ENCODE measurements at places on chromosomes 7 and 10.

- DNase-seq = no peak
These were observed 61.4 kb downstream of the BICC1 start for GRCh38 chr10:58574058-58574457.

DNA sequence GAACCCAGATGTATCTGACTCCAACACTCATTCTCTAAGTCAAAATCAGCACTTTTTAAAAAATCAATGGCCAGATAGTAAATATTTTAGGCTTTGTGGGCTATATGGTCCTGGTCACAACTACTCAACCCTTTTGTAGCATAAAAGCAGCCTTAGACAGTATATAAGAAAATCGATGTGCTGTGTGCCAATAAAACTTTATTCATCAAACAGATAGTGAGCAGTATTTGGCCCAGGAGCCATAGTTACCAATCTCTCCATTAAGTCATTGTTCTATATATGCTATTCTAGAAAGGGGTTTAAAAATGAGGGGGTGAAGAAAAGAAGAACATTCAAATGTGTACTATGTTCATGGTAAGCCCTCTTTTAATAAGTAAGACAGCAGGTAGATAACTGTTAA lies 18.5 kb upstream of the GPAM start:
- DNase-seq = no peak

DNA sequence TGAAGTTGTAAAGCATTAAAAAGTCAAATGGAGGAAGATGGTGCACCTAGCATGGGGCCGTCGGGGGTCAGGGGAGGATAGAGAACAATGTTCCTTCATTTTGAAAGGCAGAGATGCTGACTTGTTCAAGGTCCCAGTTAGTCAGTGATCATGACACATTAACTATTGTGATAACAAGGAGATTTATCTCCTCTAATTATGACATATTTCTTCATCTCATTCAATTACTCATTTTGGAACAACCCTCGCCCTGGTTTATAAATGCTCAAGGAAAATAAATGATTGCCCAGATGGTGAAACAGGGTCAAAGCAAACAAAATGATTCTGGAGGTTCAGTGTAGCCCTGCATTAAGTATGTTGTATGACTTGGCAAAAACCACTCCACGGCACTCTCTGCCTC lies 106.2 kb downstream of the ITIH5 start:
- DNase-seq = no peak

DNA sequence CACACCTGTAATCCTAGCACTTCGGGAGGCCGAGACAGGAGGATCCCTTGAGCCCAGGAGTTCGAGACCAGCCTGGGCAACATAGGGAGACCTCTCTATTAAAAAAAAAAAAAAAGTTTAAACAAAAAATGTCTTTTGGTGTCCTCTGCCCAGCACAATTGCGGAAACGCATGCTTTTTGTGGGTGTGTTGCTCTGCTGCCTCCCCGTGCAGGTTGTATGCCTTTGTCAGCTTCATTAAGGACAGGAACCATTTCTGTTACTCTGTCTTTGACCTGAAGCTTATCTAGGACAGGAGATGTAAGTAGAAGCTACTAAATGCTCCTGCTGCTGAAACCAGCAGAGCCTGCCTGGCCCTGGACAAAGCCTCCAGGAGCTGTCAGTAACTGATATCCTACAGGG lies 21.3 kb upstream of the ANKRD2 start:
- DNase-seq = no peak

GRCh38 chr10:126798649-126799048 lies 106.6 kb upstream of the DOCK1 start:
- no peak for DNase-seq

- DNase-seq = no peak
These were observed 62.8 kb downstream of the PPP1R3A start for GRCh38 chr7:113856010-113856409.

- DNase-seq = no peak
These were observed 31.6 kb downstream of the CHAT start for GRCh38 chr10:49645417-49645816.

- no peak for DNase-seq
These were observed 153.7 kb downstream of the PRPF18 start for GRCh38 chr10:13740461-13740860.

DNA sequence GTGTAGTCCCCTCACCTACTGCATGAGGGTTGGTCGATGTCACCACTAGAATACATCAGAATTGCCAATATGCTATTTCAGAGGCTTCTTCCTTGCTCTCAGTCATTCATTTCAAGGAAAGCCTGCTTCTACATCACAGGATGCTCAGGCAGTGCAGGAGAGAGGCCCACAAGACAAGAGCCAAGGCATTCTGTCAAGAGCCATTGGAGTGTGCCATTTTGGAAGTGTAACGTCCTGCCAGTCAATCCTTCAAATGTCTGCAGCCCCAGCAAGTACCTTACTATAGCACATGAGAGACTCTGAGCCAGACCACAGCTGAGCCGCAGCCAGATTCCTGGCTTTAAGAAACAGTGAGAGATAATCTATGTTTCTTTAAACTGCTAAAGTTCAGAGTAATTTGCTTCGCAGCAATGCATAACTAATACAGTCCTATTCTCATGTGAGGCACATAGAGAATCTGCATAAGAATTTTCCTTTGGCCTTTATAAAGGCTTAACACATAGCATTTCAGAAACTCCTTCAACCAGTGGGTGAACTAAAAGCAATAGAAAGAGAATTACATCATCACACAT lies 166.5 kb upstream of the GNAI1 start:
- no peak for DNase-seq

GRCh38 chr7:38411404-38411803 lies 138.0 kb upstream of the TARP start:
- DNase-seq = no peak

GRCh38 chr7:144404946-144405345 lies 1.5 kb upstream of the NOBOX start:
- no peak for DNase-seq

DNA sequence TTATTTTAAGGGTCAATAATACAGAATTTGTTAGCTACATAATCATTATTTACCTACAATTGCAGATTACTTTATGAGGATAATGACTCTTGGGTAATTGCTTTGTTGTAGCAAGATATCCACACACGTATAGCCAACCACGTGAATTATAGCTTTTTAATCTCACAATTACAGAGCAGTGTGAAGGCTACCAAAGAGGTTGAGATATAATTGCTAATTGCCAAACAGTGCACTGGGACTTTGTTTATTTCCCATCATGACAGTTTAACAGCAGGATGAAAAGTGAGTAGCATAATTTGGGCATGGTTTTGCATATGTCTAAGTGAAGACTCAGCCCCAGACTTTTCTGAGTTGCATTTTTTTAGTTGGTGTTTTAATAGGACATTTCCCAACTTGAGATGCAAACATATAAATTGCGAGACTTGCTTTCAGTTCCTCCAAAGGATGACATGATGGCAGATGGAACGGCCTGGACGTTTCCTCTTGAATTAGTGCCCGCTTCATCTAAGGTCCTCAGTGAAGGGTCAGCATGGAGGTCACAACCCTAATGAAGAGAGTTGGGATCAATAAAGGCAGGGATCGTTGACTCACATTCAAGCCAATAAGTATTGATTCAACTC lies 180.7 kb upstream of the GPR26 start:
- DNase-seq = no peak

GRCh38 chr10:62688971-62689700 lies 115.4 kb upstream of the ADO start:
- DNase-seq = no peak

- no peak for DNase-seq
These were observed 33.9 kb upstream of the SEMA3A start for GRCh38 chr7:84228526-84228925.

- no peak for DNase-seq
These were observed 35.4 kb downstream of the MGMT start for GRCh38 chr10:129502448-129502847.

DNA sequence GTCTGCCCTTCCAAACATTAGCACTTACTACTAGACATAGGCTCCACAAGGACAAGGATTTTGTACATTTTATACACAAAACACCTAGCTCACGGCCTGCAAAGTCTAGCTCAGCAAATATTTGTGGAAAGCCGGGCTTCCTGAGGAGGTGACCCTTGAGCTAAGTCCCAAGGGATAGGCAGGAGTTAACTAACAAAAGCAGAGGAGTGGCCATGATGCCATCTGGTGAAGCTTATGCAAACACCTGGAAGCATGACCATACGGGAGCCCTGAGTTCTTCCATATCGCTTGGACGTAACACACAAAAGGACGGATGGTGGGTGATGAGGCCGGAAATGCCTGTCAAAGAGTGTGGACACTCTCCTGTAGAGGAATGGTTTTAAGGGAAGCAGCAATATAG lies 25.9 kb upstream of the YAE1 start:
- DNase-seq = no peak

DNA sequence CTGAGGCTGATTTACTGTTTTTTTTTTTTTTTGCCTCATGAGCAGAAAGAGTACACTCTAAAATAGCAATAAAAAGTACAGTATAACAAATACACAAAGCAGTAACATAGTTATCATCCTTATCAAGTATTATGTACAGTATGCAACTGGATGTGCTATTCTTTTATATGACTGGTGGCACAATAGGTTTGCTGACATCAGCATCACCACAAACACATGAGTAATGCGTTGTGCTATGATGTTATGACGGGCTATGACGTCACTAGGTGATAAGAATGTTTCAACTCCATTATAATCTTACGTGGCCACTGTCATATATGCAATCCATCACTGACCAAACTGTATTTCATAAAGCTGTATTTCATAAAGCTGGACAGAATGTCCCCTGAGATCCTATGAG lies 189.2 kb upstream of the GLI3 start:
- no peak for DNase-seq

DNA sequence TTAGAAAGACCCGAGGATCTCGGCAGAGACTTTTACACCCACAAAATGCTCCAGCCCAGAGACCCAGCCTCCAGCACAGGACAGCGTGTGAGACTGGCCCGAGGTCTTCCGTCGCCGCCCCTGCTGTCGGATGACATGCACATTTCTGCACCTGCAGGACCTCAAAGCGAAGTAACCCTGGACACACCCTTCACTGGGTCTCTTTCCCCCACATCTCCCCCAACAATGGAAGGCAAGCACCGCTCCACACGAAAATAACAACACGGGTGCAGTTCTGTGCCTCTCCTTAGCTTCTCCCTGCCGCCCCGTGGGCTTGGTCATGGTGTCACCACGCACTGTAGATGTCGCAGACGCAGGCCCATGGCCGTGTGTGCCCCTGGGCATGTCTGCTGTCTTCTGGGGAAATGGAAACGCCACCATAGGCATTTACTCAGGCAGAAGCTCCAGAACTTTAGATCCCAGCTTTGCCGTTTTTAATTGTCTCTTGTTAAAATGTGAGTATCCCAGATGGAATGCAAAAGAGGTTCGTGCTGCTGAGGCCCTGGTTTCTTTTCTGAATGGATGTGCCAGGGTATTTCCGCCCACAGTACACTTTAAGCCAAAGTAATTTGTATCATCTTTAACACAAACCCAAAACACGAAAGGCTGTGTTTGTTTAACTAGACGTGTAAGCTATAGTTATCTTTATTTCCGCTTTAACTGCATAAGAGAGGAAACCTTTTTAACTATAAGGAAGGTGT lies 237.9 kb downstream of the MGMT start:
- no peak for DNase-seq

DNA sequence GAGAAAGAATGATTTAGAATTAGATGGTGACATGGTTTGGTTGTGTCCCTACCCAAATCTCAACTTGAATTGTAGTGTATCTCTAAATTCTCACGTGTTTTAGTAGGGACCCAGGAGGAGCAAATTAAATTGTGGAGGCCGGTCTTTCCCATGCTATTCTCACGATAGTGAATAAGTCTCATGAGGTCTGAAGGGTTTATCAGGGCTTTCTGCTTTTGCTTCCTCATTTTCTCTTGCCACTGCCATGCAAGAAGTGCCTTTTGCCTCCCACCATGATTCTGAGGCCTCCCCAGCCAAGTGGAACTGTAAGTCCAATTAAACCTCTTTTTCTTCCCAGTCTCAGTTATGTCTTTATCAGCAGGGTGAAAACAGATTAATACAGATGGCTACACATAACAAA lies 167.4 kb upstream of the SVIL start:
- no peak for DNase-seq

DNA sequence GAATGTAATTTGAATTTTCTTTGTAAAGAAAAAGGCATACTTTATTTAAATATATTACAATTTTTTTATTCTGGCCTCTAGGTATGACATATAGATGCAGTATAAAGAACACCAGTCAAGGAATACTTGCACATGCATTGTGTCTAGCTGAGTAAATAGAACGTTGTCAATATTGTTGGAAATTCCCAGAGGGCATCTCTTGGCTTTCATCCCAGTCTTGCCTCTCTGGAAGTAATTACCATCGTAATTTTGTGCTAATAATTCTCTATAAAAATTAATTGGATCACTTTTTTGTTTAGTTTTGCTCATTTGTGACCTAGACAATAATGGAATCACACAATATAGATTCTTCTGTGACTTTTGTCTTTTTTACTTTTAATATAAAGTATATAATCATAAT lies 1052.3 kb upstream of the CELF2 start:
- no peak for DNase-seq

DNA sequence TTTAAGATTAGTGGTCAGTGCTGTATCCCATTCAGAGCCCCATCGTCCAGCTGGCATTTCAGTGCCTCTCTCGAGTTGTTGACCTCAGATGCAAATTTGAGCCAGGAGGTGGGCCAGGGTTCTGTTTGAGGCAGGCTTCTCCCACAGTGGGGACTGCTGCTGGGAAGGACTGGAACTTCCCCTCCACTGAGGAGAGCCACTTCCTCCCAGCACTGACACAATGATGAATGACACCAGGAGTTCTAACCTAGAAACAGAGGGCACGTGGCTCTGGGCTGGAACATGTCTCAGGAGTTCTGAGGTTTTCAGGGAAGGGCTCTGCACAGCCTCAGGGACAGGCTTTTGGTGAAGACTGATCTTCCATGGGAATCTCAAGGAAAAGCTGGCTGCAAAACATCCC lies 18.3 kb upstream of the BTBD16 start:
- DNase-seq = no peak

DNA sequence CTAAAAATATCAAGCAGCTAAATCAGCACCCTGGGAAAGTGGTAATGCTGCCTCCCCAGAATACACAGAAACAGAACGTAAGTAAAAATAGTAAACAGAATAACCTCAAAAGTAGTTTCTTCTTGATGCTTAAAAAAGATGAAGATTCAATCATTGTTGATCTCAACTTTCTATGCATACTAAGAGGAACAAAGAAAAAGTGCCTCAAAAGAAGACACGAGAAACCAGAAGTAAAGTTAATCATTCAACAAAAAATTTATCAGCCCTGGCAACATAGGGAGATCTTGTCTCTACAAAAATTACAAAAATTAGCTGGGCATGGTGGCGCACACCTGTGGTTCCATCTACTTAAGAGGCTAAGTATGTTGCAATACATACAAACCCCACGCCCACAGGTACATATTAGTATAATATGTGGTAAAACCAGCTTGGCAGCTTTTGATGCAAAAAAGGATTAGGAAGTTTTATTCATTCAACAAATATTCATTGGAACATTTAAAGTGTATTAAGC lies 153.7 kb downstream of the NRBF2 start:
- no peak for DNase-seq

- no peak for DNase-seq
These were observed 164.3 kb downstream of the ZMYND11 start for GRCh38 chr10:299512-299911.

DNA sequence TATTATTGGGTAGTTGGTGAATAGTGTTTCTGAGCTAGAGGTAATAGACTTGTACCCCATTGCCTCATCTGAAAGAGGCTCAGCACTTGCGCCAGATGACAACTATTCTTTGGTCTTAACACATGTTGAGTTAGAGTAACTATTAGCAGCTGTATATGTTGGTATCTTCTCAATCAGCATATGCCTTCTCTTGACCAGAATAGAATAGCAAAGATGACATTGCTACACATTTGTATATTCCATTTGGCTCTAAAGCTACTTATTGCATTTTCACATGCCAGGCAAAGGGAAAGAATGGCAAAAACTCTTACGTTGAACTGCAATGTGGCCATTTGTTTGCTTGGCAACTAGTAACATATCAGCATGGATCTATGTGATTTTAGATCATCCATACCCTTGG lies 173.8 kb upstream of the AGR3 start:
- no peak for DNase-seq
